IMR-90 (cell line): ENCODE measurements at places on chromosomes 12 and 14.

GRCh38 chr12:569091-569676, 94.1 kb downstream of the NINJ2 start:
- DNase-seq, result no peak

- DNase-seq, result no peak
Observed at GRCh38 chr14:23578560-23579310, at the start of gene JPH4. Gene JPH4 (minus strand): TSS chr14:23578790. CDS start chr14:23577453, 1,337 bp downstream.

DNA sequence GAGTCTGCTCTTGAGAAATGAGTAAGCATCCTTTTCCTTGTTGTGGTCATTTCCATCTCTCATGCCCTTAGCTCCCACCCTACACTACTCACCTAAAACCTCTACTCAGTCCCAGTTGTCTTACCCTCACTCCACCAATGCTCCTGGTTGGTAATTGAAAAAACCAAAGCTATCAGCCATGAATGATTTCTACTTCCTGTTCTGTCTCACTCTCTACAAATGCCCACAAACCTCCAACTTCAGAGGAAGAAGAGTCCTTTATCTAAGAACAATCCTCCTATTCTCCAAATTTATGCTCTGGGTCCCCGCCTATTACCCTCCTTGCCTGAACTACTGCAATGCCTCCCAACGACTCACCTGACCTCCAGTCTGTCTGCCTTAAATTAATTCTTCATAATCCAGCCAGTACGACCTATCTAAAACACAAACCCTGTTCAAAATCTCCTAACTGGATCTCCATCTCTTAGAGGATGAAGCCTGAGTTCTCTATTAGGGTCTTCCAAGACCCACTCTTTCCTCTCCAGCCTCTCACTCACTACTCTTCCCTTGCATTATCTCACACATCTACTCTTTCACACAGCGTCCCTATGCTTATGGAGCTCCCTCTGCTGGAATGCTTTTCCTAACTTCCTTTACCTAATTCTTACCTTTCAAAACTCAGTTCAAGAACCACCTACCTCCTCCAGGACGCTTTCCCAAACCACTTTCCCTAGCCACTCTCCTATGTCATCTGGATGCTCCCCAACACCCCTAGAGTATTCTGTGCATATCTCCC, 2.2 kb downstream of the DHRS1 start:
- peak; percentile 28 for DNase-seq

GRCh38 chr12:116490471-116490870, 68.7 kb upstream of the MAP1LC3B2 start:
- peak; percentile 65 for DNase-seq

GRCh38 chr14:61925043-61925442, 162.8 kb downstream of the SNAPC1 start:
- DNase-seq, result peak; percentile 29

- no peak for DNase-seq
Observed at GRCh38 chr14:89435492-89435891, 18.5 kb upstream of the FOXN3 start.

DNA sequence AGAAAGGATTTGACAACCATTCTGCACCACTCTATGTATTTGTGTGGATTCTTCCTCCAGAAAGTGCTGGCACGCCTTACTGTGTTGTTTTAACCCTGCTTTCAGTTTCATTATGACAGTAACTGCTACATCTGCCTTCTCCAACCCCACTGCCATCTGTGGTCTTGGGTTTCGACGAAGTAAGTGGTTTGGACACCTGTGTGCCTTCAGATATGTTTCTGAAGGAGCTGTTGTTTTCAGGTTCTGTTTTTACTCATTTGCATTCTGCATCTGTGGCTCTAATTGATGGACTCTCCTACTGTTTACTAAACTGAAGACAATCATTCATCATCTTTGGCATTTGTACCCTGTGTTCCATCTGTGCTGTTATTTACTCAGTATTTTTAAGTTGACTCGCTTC, 4.1 kb downstream of the TSHR start:
- DNase-seq, result no peak

GRCh38 chr14:42911642-42912041, 1305.0 kb downstream of the LRFN5 start:
- peak; percentile 13 for DNase-seq

- peak; percentile 78 for DNase-seq
Observed at GRCh38 chr14:94041551-94042346, 15.6 kb downstream of the OTUB2 start.

GRCh38 chr12:98551787-98552186, 36.4 kb downstream of the TMPO start:
- DNase-seq, result no peak

DNA sequence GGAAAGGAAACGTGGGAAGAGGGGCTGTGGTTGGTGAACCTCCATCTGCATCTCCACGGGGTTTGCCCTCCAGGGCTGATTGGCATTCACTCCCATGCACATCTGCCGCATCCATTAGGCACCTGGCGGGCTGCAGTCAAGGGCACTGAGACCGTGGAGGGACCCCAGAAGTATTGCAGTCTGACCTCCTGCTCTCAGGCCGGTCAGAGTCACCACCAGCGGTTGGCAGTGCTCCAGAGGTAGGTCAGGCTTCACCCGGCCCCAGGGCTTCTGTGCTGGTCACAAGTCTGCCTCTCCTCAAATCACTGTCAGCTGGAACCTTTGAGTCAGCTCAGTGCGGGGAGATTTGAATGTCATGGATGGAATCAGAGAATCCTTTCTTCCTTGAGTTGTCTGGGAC, 132.3 kb downstream of the PAPOLA start:
- DNase-seq, result no peak

- DNase-seq, result no peak
Observed at GRCh38 chr12:120367233-120367923, 1.6 kb downstream of the MSI1 start.

GRCh38 chr12:116607039-116607438, 47.9 kb downstream of the MAP1LC3B2 start:
- no peak for DNase-seq

- no peak for DNase-seq
Observed at GRCh38 chr12:53419756-53420155, 3.9 kb upstream of the AMHR2 start.

DNA sequence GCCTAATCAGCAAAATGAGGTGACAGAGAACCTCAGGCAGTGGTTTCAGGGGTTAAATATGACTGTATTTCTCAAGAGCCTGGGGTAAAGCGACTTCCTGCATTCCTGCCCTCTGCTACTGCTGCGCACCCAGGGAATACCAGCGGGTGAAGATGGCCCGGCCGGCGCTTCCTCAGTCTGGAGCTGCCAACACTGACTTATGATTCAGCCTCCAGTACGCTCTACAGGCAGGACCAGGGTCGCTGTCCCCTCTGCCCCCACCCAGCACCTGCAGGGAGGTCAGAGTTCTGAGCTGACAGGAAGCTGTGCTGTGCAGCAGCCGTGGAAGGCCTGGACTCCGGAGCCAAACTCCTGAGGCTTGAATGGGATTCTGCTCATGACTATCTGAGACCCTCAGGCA, 127.9 kb downstream of the PIWIL1 start:
- DNase-seq, result no peak

DNA sequence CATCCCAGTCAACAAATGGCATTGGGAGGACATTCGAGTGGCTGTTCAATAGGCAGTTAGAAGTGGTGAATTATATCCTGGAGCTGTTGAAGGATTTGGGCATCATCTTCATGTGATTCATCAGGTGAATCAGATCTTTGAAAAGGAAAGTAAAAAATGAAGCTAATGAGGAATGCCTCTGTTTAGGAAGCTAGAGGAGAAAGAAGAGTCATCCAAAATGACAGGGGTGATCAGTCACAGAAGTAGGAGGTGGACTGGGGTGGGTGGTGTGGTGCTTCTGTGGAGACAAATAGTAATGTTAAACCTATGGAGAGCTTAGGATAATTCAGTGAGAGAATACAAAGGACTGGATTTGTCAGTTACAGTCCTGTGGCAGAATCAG, 32.7 kb downstream of the DIP2B start:
- DNase-seq, result peak; percentile 85

DNA sequence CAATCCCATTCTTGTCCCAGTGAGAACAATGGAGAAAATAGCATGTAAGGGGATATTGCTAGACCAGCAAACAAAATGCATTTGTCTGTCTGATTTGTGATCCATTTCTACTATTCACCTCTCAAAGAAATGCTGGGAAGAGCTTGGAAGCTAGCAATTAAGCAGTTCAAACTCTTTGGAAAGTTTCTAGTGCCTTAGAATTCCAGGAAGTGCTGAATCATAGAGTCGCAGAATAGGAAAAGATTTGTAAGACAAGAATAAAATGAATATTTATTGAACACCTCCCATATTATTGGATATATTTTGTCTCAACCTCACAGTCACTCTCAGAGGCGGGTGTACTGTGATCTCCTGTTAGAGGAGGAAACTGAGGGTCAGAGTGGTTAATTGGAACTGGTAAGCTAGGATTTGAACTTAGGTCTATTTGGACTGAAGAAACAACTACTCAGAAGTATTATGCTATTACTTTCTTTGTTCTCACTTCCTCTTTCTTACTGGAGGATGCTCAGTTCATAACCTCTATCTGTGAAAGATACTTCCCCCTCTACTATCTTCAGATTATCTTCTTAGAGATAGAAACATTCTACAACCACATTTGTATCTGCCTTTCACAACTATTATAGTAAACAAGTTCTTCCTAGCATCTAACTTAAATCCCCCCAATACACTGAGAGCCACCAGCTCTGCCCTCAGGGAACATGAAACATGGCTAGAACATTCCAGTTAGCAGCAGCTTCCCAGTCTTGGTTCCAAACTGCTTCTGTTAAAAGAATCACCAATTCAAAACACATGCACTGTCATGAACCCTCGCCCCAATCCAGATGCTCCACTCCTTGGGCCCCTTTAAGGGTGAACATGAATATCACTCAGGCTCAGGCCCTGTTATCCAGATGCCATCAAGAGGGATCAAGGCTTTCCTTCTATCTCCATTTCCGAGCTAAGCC, 64.2 kb downstream of the DRAM1 start:
- no peak for DNase-seq

- peak; percentile 53 for DNase-seq
Observed at GRCh38 chr12:21677622-21678277, 20.1 kb upstream of the LDHB start.

DNA sequence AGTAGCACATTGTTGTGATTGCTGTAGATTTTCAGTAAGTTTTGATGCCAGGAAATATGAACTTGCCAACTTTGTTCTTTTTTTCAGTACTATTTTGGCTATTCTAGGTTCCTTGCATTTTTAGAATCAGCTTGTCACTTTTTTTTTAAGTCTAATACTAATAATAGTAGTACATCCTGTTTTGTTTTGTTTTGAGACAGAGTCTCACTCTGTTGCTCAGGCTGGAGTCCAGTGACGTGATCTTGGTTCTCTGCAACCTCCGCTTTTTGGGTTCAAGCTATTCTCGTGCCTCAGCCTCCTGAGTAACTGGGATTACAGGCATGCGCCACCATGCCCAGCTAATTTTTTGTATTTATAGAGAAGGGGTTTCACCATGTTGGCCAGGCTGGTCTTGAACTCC, 16.5 kb downstream of the PWP1 start:
- DNase-seq, result no peak

DNA sequence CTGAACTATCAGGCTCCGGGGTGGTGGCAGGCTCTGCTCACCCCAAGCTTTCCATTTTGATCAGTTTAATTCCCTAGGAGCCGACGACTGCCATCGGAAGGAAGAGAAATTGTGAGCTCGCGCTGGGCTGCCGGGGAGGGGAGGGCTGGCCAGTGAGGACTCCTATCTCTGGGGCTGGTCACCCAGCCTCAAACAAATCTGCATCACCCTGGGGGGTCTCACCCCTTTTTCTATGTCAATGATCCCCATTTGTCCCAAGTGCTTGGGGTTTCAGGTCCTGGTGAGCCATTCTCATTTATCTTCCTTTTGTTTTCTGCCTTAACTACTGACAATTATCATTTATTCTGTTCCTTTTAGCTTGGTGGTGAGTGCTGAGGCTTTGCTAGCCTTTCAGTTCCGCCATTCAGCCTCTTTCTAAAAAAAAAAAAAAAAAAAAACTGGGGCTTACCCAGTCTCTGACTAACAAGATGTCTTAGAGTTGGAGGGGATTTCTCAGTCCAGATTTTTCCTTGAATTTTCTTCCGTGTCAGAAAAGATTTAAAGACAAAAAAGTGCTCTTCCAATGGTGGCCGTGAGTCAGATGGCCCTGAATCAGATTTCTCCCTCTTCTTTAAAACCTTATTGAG, 22.8 kb upstream of the USP44 start:
- peak; percentile 32 for DNase-seq

DNA sequence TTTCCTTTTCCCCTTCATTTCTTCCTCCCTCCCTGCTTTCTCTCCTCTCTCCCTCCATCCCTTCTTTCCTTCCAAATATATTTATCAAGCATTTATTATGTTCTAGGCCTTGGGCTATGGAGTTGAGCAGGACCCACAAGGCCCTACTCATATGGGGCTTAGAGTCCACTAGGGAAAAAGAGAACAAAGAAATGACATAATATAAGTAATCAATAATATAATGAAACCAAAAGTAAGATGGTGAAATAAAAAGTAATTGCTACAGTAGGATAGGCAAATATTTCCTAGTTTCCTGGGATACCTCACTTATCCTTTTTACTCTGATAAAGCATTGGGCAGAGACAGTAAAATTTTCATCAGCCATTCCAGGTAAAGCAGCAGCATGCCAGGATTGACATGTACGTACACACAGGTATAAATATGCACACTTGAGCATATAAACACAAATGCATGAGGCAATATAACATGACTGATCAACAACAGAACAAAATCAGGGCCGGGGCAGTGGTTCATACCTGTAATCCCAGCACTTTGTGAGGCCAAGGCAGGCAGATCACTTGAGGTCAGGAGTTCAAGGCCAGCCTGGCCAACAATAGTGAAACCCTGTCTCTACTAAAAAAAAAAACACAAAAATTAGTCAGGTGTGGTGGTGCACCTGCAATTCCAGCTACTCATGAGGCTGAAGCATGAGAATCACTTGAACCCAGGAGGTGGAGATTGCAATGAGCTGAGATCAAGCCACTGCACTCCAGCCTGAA, 35.5 kb upstream of the CSRP2 start:
- no peak for DNase-seq

DNA sequence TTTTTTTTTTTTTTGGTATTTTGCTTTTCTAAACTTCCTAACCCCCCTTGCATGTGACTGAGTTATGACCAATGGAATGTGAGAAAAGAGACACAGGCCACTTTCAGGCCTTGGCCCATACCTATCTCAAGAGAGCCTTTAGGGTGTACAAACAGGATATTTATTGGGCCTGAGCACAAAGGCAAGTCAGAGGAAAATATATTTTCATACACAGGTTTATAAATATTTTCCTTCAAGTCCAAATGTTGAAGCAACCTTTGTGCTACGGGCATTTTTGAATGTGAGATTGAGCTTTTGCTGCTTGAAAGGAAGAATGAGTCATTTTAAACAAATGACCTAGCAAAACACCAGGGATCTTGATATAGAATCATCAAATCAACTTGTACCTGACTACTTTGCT, 228.6 kb upstream of the E2F7 start:
- DNase-seq, result peak; percentile 60

DNA sequence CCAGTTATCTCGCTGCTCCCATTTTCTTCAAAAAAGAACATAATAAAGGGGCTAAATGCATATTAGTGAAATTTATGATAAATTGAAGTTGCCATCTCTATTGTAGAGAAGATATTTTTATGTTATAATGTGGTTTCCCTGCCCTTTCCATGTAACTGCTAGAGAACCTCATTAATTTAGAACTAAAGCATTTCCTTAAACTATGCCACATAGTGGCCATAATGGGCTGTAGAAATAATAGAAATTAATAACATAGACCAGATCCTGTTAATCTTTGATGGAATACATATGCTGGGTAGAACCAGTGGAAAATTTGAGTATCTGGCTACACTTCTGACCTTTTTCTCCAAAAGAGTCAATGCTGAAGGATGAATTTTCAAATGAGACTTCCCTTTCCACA, 376.7 kb downstream of the PDZRN4 start:
- no peak for DNase-seq

GRCh38 chr14:51978681-51979085, 10.7 kb upstream of the RTRAF start:
- DNase-seq, result no peak

GRCh38 chr12:122643207-122643805, 59.9 kb downstream of the HCAR2 start:
- no peak for DNase-seq
